ENCODE measurements at places on chromosomes 5 and 9.

- H3K36me3 ChIP-seq: 0 out of 2 replicates have a peak, but pooled peaks cover 2% of the 10 kb centered on the region
- no peaks in the 10 kb centered on the region for H3K4me1 ChIP-seq
- no peak for DNase-seq
- H3K27me3 ChIP-seq: no peaks in the 10 kb centered on the region
- H3K4me3 ChIP-seq: no peak overlapping the region
Measured at GRCh38 chr9:134863941-134864820, 16.4 kb upstream of the FCN2 start.

DNA sequence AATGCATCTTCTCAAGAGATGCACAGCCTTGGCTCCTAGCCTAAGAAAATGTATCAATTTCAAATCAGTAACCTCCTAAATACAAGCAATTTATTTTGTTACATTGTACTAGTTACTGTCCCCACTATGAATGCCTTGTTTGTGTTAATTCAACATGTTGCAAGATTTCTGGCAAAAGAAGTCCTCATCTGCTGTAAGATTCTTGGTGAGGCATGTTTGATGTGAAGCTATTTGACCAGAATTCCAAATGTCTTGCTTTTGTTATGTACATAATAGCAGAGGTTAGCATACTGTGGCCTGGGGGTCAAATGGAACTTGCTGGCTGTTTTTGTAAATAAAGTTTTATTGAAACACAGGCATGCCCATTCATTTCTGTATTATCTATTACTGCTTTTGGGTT, 1023.1 kb upstream of the WWC1 start:
- DNase-seq: no peak
- H3K27ac ChIP-seq: no peak overlapping the region
- peaks cover 22% of the 10 kb centered on the region for H3K4me1 ChIP-seq

GRCh38 chr5:150461231-150461630, 11.7 kb upstream of the RPS14 start:
- H3K36me3 ChIP-seq: no peaks in the 10 kb centered on the region
- DNase-seq: peak; percentile 38
- H3K4me3 ChIP-seq: no peak overlapping the region
- H3K27ac ChIP-seq: no peak overlapping the region

DNA sequence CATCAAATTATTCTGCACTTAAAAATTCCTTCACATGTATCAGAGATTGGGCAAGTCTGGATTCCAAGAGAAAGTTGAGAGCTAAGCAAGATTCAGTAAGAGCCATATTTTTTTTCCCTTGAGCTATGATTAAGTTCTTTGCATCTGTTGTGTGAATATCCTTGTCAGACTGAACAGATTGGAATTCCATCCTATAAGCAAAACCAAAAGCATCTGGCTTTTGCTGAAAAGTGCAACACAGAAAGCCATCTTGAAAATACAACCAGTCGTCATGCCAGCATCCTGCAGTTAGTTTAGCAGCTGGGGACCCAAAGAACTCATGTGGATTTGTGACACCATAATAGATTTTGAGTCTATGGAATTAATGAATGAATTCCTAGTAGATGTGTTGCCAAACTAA, 316.9 kb downstream of the MTRR start:
- no peak for DNase-seq
- no peak overlapping the region for H3K4me3 ChIP-seq

GRCh38 chr5:180116077-180116999, 44.8 kb upstream of the RNF130 start:
- H3K27ac ChIP-seq: no peak overlapping the region
- H3K36me3 ChIP-seq: no peaks in the 10 kb centered on the region
- no peaks in the 10 kb centered on the region for H3K27me3 ChIP-seq
- H3K4me1 ChIP-seq: peaks cover 2% of the 10 kb centered on the region
- no peak overlapping the region for H3K4me3 ChIP-seq
- DNase-seq: no peak

GRCh38 chr5:126454081-126454480, 30.9 kb downstream of the GRAMD2B start:
- peaks cover 13% of the 10 kb centered on the region for H3K4me1 ChIP-seq
- no peak overlapping the region for H3K27ac ChIP-seq
- no peak for DNase-seq
- peaks cover 8% of the 10 kb centered on the region for H3K36me3 ChIP-seq
